ENCODE measurements at places on chromosomes 13 and 19.
A peak's percentile ranks its signal among the peaks of the same experiment; 100 is the strongest.

DNA sequence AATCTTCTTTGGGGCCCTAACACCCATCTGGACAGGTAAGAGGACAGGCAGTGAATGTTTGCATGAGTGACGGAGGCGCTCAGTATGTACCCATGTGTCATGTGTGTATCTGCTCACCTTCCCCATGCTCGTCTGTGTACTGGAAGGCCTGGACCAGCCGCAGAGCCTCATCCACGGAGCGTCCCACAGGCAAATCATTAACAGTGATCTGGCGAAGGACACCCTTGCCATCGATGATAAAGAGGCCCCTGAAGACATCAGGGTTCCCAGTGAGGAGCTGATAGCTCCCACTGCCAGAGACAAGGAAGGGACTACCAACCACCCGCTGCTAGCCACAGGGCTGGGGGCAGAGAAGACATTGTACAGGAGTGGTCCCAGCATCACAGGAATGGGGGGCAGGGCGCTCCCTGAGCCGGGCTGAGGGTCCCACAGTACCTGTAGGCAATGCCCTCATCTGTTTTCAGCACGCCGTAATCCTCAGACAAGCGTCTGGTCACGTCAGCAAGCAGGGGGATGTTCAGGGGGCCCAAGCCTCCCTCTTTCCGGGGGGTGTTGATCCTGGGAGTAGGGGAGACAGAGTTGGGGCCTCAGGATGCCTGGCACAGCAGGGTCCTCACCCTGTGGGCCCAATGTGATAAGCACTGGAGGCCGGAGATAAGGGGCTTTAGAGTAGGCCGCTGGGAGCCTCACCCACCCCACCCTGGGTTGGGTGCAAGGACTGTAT lies 1.7 kb downstream of the PRDX2 start:
- no peak for DNase-seq

GRCh38 chr13:22648320-22648801 lies 532.4 kb upstream of the SGCG start:
- DNase-seq = no peak

DNA sequence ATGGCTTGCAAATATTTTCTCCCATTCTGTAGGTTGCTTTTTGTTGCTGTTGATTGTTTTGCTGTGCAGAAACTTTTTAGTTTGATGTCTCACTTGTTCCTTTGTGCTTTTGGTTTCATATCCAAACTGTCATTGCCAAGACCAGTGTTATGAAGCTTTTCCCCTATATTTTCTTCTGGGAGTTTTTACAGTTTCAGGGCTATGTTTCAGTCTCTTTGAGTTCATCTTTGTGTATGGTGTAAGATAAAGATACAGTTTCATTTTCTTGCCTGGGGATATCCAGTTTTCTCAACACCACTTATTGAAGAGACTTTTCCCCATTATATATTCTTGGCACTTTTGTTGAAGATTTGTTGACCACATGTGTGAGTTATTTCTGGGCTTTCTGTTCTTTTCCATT lies 139.9 kb downstream of the MRPL57 start:
- DNase-seq = no peak

GRCh38 chr19:8244442-8244841 lies 35.3 kb downstream of the CERS4 start:
- no peak for DNase-seq

- peak; percentile 30 for DNase-seq
These were observed 52.7 kb downstream of the TRPM4 start for GRCh38 chr19:49210108-49210900.

- DNase-seq = peak; percentile 59
These were observed 11.1 kb upstream of the SHISA2 start for GRCh38 chr13:26062853-26063444.

- DNase-seq = no peak
These were observed 361.8 kb upstream of the ZNF507 start for GRCh38 chr19:31983647-31984046.

DNA sequence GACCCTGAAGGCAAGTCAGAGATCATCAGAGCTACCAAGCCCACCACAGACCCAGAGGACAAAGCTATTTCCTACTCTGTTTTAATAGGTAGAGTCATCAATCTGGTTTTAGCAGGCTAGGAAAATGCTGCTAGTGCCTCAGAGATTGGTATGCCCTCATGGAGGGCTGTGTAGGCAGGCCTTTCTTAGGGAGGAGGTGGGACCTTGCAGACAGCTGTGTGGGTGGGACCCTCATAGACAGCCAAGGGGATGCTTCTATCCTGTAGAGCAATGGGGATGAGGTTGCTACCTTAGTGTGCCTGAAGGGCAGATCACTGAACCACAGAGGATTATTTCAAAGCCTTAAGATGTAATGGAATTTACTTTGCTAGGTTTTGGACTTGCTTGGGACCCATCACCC lies 534.9 kb upstream of the KLF12 start:
- DNase-seq = no peak

GRCh38 chr19:35793381-35794165 lies 18.2 kb downstream of the ARHGAP33 start:
- no peak for DNase-seq

GRCh38 chr13:67821606-67822005 lies 591.5 kb upstream of the PCDH9 start:
- DNase-seq = no peak

DNA sequence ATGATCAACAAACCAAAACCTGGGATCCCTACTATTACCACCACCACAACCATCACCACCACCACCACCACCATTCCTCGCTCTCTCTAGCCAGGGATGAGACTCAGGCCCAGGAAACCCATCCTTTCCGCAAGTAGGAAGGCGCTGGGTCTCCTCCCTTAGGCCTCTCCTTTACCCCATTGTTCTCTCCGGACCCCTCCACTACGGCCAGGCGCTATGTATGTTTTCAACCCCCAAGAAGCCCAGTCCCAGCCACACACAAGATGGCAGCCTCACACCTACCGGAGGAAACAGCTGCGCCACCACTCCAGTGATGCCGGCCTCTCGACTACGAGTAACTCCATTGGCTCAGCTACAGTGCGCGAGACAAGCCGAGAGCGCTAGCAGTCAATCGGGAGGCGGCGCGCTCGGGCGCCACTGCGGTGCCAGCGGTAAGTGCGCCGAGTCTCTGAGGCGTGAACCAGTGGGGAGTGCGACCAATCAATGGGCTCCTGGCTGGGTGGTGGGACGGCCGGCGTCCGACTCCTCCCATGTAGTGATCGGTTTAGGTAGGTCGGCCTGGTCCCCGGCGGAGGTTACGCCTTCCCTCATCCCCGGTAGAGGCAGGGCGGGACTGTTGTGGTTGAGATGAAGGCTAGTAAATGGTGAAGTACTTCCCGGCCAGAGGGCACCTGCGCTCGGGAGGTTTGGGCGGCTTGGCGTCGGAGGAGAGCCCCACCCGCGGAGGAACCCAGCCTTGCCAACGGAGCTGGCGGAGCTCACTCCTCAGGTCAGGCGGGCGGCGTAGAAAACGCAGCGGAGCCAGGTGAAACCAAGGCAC lies at the start of the genes CAB39L and SETDB2:
TSS of gene CAB39L (minus strand) at position 361 of the 820 bp plus-strand sequence. CDS start 61,154 bp downstream, outside the sequence.
TSS of gene SETDB2 (plus strand) at position 571 of the 820 bp plus-strand sequence. CDS start 7,620 bp downstream, outside the sequence.
- DNase-seq = peak; percentile 99

- no peak for DNase-seq
These were observed 272.0 kb downstream of the FOXO1 start for GRCh38 chr13:40394304-40394985.

DNA sequence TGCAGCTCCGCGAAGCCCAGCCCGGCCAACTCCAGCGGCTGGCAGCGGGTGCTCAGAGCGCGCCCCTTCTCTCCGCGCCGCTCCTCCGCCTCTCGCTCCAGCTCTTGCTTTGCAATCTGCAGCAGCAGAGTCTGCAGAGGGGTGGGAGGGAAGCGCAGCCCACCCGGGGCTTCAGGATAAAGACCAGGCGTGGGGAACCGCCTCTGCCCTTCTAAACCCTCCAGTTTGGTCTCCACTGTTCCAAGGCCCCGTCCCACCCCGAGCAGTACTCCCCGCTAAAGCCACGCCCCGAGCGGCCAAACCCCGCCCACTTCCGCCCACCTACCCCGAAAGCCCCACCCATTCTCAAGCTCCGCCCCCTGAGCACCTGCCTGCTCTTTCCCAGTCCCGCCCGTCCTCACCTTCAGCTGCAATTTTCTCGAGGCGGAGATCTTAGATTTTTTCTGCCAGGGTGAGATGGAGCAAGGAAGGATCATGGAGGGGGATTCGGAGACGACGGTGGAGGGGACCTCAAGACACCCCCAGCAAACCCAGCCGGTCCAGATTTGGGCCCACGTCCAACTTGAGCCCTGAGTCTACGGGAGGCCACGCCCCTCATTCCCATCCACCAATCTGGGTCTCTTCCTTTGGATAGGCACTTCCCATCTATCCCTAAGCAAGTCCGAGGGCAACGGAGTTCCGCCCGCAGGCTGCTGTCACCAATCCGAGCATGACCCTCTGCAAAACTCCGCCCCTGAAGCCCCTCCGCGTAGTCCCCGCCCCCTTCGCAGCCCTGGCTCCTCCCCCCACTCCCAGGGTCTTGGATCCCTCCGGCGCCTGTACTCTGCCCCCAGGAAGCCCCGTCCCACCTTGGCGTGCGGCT lies 1.1 kb downstream of the TNNI3 start:
- peak; percentile 38 for DNase-seq
